CD14-positive monocyte (primary cell): ENCODE measurements at places on chromosomes 7 and 10.

- no peak for DNase-seq
Observed at GRCh38 chr7:39681887-39682441, 58.6 kb downstream of the RALA start.

GRCh38 chr10:101355072-101355706 is 1.2 kb downstream of the BTRC start:
- DNase-seq = no peak

DNA sequence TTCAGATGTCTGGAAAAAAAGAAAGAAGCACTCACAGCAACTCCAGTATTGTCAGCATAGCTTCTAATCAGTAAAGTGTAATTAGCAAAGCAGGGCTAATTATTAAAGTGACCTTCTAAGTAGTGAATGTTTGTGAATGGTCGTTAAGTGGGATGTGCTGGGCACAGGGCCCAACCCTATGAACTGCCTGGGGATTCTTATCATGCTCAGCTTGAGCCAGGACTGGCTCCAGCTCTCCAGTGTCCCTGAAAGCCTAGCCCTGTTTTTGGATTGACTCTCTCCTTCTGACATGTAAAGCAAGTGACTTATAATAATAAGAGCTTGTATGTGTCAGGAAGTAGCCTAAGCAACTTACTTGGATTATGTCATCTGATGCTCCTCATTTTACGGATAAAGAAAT is 9.5 kb upstream of the TBX20 start:
- no peak for DNase-seq

DNA sequence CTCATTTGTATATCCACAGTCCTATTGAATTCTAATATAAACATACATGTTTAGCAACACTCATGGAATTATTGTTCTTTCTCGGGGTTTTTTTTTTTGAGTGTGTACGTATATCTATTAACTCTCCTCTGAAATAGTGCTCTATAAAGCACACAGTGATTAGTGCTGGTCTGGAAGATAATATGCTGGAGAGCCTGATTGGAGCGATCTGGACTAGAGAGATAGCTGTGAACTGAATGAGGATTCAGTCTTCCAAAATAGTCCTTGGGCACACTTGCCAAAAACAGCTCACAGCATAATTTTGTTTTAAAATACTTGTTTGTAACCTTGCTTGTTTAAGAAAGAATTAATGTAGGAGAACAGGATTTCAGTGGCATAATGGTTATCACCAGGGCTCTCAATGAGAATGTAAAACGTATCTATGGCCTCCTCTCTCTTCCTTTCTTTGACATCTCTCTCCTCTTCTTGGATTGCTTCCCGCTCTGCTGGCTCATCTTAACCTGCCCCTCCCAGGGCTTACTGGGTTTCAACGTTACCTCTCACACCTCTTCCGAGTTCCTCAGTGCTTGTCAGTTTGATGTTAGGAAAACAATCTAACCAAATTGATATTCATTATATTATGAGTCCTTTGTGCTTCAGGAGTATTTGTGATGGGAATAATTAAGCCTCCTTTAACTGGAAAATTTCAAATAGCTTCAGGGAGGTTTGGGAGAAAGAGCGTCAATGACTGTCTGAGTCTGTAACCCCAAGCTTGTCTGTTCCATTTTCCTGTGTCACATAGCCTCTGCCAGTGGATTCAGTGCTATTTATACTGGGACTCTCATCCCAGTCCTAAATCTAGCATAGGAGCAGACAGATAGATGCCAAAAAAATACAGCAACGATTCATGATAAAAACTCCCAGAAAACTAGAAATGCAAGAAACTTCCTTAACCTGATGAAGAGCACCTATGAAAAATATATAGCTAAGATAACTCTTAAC is 16.2 kb upstream of the AGK start:
- no peak for DNase-seq

DNA sequence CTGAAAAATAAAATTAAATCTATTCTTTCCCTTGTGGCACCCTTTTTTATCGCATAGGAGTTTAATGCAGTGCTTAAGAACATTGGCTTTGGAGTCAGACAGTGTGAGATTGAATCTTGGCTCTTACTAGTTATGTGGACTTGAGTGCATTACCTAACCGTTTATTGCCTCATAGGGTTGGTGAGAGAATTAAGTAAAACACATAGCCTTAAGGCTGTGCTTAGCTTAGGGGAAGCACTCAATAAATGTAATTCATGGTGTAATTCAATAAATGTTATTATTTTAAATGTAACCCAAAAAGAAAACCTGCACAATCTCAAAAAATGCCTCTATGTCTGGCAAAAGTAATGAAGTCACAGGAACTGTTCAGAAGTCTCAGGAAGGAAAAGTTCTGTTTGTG is 2.7 kb downstream of the STK17A start:
- DNase-seq = peak; percentile 49

DNA sequence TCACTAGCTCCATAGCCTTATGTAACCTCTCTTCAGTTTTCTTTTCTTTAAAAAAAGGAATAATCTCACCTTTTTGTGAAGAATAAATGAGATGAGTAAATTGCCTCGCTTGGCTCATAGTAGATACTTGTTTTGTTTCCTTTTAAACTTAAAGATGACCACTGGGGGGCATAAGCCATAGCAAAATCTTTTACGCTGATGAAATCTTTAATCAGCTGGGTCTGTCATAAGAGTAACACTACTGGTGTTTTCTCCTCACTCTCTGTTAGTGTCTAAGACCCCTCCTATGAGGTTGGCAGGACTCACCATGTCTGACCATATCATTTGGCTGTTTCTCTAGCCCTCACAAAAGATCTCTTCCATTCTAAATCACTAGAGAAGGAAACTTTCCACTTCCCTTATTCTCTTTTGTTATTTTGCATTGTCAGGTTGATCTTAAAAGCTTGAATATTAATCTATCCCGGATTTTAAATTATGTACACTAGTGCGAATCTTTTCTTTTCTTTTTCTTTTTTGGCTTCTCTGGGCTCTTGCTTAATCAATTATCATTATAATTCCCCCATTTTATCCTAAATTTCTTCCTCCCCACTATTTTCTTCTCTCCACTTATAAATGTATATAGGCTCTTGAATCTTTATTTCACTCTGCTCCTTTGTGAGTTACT is 12.5 kb downstream of the STAG3 start:
- no peak for DNase-seq

- DNase-seq = no peak
Observed at GRCh38 chr7:142964502-142965246, 2.5 kb upstream of the KEL start.

GRCh38 chr7:142813226-142813625 is 41.6 kb upstream of the EPHB6 start:
- no peak for DNase-seq

- DNase-seq = no peak
Observed at GRCh38 chr7:128732521-128733277, 6.5 kb upstream of the CALU start.

GRCh38 chr10:128274938-128275337 is 148.7 kb upstream of the MKI67 start:
- no peak for DNase-seq

DNA sequence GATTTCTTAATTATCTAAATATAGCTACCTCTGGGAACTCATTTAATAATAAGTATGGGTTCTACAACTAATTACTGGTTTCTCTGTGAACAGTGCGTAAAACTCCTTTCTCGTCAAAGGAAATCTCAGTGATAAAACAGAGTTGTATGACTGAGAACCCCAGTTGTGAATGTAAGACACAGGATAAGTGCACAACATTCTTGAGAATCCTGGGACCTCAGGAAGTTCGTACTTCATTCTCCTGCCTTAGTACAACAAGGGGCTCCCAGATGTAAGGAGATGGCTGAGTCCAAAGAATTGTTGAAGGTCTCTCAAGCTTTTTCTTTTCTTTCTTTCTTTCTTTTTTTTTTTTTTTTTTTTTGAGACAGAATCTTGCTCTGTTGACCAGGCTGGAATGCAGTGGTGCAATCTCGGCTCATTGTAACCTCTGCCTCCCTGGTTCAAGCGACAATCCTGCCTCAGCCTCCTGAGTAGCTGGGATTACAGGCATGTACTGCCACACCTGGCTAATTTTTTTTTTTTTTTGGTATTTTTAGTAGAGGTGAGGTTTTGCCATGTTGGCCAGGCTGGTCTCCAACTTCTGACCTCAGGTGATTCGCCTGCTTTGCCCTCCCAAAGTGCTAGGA is 12.5 kb downstream of the DENND10 start:
- DNase-seq = no peak
